Epithelial cell of alveolus of lung (primary cell): ENCODE measurements at places on chromosomes 5 and 9. TPM values are rescaled to one million over a fixed set of nuclear protein-coding genes. Genes with fewer than 3 reads are reported as not detected.

PCAT7 gene
- not detected in 2 replicates for total RNA-seq

ARL14EPL gene
- total RNA-seq = 0.24 TPM in 1 of 2 replicates, not detected in the other

CD180 gene
- total RNA-seq = not detected in 2 replicates

NINJ1 gene
- 54.1 and 68.3 TPM in 2 replicates for total RNA-seq

BAAT gene
- 0.13 and 0.56 TPM in 2 replicates for total RNA-seq

AGXT2 gene
- total RNA-seq = not detected in 2 replicates

EQTN gene
- total RNA-seq = not detected in 2 replicates

FCN1 gene
- not detected in 2 replicates for total RNA-seq

SMIM33 gene
- total RNA-seq = not detected in 2 replicates

NEUROG1 gene
- not detected in 2 replicates for total RNA-seq

ACOT12 gene
- not detected in 2 replicates for total RNA-seq

RANBP17 gene
- total RNA-seq = 4.4 and 5.1 TPM in 2 replicates

ZNF462 gene
- total RNA-seq = 9.8 and 16.8 TPM in 2 replicates

HAPLN1 gene
- total RNA-seq = 0.16 and 9.4 TPM in 2 replicates

C5orf58 gene
- total RNA-seq = 1.4 TPM in 1 of 2 replicates, not detected in the other

C1QTNF2 gene
- 0.32 and 0.39 TPM in 2 replicates for total RNA-seq

PCDHB11 gene
- 0.13 and 1.7 TPM in 2 replicates for total RNA-seq

ECSCR gene
- 0.80 and 1.3 TPM in 2 replicates for total RNA-seq

CER1 gene
- not detected in 2 replicates for total RNA-seq

GABRA1 gene
- total RNA-seq = not detected in 2 replicates

AQP7 gene
- not detected in 2 replicates for total RNA-seq

KIAA0825 gene
- 2.2 and 7.7 TPM in 2 replicates for total RNA-seq

FOXD4 gene
- total RNA-seq = 0.24 and 0.65 TPM in 2 replicates

CDKN2A gene
- total RNA-seq = 0.64 and 8.3 TPM in 2 replicates

TERT gene
- not detected in 2 replicates for total RNA-seq

RANBP3L gene
- 0.13 TPM in 1 of 2 replicates, not detected in the other for total RNA-seq

IL13 gene
- not detected in 2 replicates for total RNA-seq

MZB1 gene
- not detected in 2 replicates for total RNA-seq

IFNA2 gene
- not detected in 2 replicates for total RNA-seq

PHYHD1 gene
- total RNA-seq = 11.9 and 16.9 TPM in 2 replicates
